ENCODE measurements at places on chromosomes 7 and 10.
A peak's percentile ranks its signal among the peaks of the same experiment; 100 is the strongest.

DNA sequence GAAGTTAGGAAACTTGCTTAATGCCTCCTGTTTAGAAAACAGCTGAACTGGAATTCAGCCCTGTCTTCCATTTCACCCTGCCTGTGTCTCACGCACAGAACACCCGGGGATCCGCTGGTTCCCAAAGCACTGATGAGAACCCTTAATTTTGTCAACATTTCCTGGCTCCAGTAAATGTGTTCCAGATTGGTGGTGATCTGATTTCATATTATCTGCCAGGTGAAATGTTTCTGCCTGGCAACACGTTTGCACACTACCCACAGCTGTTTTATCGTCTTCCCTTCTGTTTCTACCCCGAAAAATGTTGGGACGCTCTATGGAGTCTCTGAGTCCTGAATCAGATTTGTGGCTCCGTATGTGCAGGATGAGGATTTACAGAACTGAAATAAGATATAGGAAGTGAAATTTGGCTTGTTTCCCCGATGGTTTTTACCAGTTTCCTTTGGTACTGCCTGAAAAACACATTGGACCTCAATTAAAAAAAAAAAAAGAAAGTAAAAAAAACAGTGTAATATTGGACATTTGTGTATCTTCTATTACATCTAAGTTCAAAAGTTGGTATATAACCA lies 29.0 kb downstream of the MRC1 start:
- no peak for DNase-seq

DNA sequence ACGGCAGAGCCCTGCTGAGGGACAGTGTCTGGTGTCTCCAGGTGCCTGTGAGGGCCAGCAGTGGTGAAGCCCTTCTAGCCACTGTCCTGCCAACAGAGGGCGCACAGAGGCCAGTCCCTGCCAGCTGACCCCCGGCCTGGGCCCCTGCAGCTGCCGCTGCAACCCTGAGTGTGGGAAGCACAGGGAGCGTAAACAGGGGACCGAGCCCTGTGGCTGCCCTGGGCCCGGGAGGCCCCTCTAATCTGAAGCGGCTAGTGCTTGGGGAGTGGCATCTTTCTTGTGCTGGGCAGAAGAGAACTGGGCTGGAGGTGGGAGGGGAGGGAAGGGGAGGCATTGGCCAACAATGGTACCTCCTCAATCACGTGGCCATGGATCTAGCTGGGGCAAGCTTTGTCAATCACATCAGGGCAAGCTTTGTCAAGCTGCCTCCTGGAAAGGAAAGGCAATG lies 34.6 kb downstream of the TRIM8 start:
- DNase-seq = no peak

- no peak for DNase-seq
Measured at GRCh38 chr7:146926841-146927240, 810.2 kb downstream of the CNTNAP2 start.

DNA sequence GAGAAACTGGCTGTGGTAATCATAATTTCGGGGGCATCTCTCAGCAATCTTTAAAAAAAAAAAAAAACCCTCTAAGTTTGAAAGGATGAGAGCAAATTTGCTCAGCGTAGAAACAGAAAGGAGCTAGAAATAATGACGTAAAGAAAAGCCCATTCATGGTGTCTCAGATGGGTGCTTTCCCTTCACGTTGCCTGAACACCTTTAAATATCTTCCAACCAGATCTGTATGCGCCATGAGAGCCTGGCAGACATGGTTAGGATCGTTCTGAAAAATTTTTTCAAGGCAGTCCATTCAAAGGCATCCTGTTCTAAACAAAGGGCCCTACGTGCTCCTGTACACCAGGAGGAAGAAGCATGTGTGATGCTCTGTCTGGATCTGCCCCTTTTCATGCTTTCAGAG lies 141.2 kb upstream of the C1QL3 start:
- no peak for DNase-seq

DNA sequence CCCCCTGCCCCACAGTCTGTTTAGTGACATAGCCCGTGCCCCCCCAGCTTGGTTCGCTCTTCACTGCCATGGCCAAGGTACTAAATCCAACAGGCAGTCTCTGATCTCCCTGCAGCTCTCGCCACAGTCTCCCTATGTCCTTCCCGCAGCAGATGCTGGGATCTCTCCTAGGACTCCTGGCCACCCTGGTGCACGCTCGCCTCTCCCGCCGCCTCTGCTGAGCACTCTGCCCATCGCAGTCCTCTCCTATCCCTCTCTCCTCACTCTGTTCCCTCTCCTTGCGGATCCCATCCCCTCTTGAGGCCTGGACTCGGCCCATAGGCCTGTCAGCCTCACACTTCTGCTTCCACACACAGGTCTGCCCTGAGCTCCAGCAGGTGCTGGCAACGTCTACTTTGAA lies 204.8 kb upstream of the TCERG1L start:
- no peak for DNase-seq

GRCh38 chr7:82430500-82431465 lies 12.8 kb downstream of the CACNA2D1 start:
- DNase-seq = no peak

DNA sequence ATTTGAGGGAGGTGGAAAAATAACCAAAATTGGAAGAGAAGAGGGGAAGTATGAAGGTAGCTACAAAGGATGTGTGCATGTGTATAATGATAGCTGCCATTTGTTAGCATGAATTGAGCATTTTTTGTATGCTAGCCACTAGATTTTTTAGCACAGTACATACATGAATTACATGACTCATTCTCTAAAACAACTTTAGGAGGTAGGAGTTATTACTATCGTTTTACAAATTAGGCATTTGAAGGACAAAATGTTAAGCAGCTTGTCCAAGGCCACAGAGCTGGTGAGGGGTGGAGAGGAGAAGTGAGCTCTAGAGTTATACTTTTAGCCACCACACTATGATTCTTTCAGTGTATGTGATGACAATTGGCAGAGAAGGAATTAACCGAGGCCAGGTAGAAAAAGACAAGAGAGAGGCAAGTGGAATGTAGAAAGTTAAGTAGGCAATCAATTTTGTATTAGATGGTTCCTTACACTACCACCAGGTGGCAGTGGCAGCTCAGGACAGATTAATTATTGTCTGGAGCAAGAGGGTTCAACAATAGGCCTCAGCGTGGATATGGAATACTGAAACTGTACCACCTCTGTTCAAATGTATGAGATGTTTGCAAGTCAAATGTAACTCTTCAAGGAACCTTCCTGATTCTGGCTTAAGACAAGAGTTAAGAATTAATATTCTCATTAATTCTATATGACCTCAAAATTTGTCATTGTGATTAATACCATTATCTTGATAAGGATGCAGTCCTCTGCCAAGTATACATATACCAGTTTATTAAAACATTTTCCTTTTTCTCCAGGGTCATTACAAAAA lies 128.0 kb downstream of the MBL2 start:
- peak; percentile 32 for DNase-seq

DNA sequence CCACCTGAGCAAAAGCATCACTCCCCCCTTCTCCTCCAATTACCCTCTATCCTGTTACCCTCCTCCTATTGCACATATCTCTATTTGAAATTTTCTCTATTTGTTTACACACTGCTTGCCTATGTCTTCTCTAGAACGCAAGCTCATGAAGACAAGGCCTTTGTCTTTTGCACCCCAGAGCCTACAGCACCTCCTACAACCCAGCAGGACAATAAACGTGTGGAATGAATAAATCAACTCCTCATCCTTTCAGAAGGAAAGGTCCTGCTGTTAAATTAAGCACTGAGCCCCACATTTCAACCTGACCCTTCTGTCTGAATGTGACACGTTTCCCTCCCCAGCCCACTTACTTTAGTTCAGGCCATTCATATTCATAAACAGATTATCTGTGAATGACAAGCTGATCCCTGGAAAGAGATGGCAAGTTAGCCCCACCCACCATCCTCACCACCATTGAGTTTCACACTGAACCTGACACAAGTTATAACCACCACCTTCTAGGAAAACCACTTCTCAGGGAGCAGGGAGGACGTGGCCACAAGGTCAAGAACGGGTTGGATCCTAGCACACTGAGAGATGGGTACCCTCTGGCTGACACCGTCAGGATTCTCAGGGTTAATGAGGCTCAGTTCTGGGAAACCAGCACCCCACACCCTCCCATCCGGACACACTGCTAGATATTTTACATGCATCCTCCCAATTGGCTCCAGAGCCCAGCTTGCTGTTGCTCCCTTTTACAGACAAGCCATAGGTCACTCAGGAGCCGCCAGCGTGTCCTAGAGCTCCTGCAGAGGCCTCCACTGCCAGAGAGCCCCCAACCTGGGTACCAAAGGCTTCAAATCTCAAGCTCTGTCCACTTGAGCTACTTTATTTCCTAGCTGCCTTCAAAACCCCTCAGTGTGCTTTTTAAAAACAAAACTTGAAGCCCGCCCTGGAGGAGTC lies 934 bp downstream of the PRTFDC1 start:
- no peak for DNase-seq

GRCh38 chr7:111401516-111401915 lies 160.8 kb downstream of the IMMP2L start:
- DNase-seq = no peak

DNA sequence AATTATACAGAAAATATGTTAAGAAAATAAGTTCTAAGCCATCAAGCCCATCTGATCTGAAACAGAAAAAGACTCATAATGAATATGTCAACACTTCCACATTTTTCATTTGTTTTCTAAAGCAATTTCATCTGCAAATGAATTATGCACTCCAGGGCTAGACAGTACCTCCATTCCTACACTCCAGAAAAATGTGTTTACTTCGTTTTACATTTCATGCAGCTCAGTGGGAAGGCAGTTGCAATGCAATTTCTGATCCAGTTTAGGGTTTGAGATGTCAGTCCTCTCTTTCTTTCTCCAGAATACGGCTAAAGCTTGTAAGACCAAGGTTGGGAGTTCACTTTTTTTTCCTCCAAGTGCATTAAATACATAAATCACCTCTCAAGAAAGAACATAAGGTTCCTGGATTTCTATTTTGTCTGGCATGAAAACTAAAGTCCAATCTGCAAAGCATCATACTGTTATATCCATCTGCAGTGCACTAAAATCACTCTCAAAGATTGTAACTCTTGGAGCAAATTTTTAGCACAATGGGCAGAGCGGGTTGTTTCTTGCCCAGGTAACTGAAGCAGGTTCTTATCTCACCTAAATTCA lies 348.8 kb upstream of the C7orf33 start:
- no peak for DNase-seq

DNA sequence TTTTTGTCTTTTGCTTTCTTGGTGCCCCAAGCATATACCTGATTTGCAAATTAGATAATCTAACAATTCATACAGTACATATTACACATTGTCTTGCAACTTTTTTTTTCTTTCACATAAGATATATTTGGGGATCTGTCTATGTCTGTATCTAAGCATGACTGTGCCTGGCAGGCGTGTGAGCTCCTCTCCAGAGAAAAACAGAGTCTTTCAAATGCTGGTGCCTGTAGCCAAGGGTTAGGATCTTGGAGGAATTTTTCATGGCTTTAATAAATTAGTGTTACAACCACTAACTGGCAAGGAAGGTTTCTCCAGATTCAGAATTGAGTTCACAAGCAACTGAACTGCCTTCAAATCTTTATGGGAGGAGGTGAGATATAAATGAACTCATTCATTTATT lies 14.8 kb upstream of the SLF2 start:
- DNase-seq = no peak

- no peak for DNase-seq
Measured at GRCh38 chr7:47587351-47587750, 5.4 kb upstream of the TNS3 start.

DNA sequence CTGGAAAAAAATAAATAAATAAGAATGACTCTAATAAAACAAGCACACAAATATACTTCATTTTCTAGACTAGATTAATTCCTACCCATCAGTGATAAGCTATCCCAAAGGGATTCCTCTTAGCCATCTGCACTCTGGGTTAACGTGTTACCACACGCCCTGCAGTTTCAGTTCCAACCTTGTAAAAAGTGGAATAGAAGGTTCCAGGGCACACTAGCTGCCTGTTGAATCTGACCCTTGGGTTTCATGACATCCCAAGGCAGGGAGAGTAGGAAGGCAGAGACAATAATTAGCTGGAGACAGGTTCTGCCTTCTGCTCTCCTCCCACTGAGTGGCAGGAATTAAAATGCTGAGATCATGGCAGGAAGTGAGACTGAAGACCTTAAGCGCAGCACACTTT lies 33.5 kb downstream of the SLC37A3 start:
- DNase-seq = no peak

GRCh38 chr10:131279516-131279915 lies 32.0 kb downstream of the TCERG1L start:
- no peak for DNase-seq

DNA sequence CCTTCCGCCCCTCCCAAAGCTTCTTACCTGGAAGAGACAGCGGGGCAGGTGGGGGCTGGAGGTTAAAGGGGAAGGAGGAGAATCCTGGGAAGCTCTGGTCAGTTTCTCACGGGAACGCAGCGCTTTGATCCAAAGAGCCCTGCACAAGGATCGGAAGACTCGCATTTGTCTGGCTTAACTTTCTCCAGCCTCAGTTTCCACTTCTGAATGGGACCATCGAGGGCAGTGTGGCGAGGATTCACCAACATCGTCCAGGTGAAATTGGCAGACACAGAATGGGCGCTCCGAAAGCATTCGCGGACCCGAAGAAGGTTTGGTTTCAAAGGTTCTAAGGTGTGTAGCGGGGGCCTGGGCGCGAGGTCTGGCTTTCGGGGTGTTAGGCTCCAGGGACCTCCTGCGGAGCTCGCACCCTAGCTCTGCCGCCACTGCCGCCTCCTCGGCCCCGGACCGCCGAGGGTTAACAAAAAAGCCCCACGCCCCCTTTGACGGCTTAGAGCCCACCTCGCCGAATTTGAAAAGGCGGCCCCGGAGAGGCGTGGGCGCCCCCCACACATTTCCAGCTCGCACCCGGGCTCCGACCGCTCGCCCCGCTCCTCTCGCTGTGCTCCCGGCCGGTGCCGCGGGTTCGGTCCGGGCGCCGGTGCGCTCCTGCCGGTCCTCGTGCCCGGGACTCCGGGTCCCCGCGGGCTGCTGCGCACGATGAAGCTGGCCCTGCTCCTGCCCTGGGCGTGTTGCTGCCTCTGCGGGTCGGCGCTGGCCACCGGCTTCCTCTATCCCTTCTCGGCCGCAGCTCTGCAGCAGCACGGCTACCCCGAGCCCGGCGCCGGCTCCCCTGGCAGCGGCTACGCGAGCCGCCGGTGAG lies at the start of gene COL26A1:
Gene COL26A1 (plus strand): TSS at position 542 of the 862 bp plus-strand sequence. CDS start 158 bp downstream, at position 700.
- DNase-seq = no peak

DNA sequence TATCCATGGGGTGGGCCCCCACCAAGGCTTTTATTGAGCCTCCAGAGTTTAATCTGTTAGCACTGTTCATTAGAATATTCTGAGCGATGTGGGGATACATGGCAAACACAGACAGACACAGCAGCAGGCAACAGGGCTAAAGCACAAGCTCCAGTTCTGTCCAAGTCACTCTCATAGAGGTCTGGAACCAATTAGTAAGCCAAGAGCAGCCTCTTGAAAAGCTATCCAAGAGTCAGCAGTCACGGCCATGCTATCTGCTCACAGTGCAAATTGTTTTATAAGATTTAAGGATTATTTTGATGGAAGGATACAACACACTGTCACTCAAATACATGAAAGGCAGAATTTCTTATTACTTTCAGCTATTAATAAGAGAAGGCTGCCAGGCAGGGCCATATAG lies 86.4 kb upstream of the DGKB start:
- DNase-seq = no peak

GRCh38 chr10:6067457-6067856 lies 5.3 kb upstream of the IL2RA start:
- no peak for DNase-seq

Measured in activated CD4-positive, alpha-beta T cell treated with anti-CD3 and anti-CD28 coated beads, Interleukin-2, amount 10 ng/mL, durations not matched to agents 7 days and 5 days (primary cell).